ENCODE measurements at places on chromosomes 6 and 20. TPM values are rescaled to one million over a fixed set of nuclear protein-coding genes. Genes with fewer than 3 reads are reported as not detected.
A peak's percentile ranks its signal among the peaks of the same experiment; 100 is the strongest.

GRCh38 chr6:107956586-107957307 lies 1.3 kb downstream of the SEC63 start:
- peak overlapping the region; percentile 89 for H3K27ac ChIP-seq
- H3K27me3 ChIP-seq, result no peaks in the 10 kb centered on the region
- H3K4me1 ChIP-seq, result peaks cover 55% of the 10 kb centered on the region

DNA sequence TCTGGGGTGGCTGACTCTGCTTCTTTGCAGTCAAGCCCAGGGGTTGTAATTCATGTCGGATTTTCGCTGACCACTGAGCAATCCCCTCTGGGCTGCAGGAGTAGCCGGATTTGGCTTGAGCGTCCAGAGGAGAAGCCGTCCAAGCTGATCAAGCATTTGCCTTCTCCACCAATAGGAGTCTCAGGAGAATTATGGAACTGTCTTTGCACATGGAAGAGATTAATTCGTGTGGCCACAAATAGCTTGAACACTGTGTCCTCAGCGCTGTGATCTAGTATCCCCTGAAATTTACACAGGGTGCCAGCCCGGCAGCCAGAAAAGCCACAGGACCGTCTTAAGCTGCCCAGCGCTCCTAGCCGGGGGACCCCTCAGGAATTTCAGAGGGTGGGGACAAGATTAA lies 37.1 kb downstream of the EYA2 start:
- DNase-seq, result no peak
- no peaks in the 10 kb centered on the region for H3K36me3 ChIP-seq
- no peak overlapping the region for H3K27ac ChIP-seq
- no peak overlapping the region for H3K4me3 ChIP-seq
- H3K4me1 ChIP-seq, result no peaks in the 10 kb centered on the region

GRCh38 chr20:49328790-49329189 lies 50.9 kb upstream of the ZNFX1 start:
- no peaks in the 10 kb centered on the region for H3K4me1 ChIP-seq
- no peak for DNase-seq

GRCh38 chr6:138978229-138978628 lies 9.8 kb downstream of the REPS1 start:
- H3K27ac ChIP-seq, result no peak overlapping the region
- H3K4me3 ChIP-seq, result no peak overlapping the region
- H3K27me3 ChIP-seq, result no peaks in the 10 kb centered on the region
- no peaks in the 10 kb centered on the region for H3K36me3 ChIP-seq
- DNase-seq, result no peak
- peaks cover 18% of the 10 kb centered on the region for H3K4me1 ChIP-seq

- no peak for DNase-seq
- no peaks in the 10 kb centered on the region for H3K36me3 ChIP-seq
- no peak overlapping the region for H3K4me3 ChIP-seq
- H3K27me3 ChIP-seq, result peaks cover 21% of the 10 kb centered on the region
- 0 out of 2 replicates have a peak, but pooled peaks cover 6% of the 10 kb centered on the region for H3K4me1 ChIP-seq
These were observed 3.6 kb downstream of the PAK5 start for GRCh38 chr20:9835302-9835701.

DNA sequence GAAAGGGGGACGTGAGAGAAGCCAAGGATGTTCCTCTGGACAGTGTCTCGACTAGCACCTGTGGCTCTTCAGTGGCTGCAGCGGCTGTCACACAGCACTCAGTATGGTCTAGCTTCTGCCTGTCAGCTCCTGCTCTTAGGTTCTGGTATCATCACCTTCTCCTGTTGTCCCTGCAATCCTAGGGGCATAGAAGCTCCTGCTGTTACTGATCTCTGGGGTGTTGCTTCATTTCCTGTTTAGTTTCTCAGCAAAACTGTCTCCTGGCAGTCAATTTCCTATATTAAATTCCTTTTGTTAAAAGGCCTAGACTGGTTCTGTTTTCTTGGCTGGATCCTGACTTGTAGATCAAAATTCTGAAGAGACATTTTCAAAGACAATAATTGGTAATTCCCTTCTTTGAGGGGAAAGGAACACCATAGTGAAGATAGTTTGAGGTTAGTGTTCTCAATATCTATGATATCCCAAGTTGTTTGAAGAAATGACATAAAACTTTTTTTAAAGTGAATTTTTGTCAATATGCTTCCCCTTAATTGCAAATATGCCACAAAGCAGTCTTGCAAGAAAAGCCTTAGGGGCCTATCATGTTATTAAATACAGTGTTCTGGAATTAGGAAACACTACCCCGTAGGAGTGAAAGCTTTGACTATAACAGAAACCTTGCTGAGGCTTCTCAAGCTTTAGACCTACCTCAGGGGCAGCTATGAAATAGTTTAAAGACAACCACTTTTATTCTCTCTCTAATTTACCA lies 148.5 kb downstream of the KIF6 start:
- no peaks in the 10 kb centered on the region for H3K4me1 ChIP-seq
- H3K4me3 ChIP-seq, result no peak overlapping the region
- no peak overlapping the region for H3K27ac ChIP-seq
- H3K36me3 ChIP-seq, result no peaks in the 10 kb centered on the region

DNA sequence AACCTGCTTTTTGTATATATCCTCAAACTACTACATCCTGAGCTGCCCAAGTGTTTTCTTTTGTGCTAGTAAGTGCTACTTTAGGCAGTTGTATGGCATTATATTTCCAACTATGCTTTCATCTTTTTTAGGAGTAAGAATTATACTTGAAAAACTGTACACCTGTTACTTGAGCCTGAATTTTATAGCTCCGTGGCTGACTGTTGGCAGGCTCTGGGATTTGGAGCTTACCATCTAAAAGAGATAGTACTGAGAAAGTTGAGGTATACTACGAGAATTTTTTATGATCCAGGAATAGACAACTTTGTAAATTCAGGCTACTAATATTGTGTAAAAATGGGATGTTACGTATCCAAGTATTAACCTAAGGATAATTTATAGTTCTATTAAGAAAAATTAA lies 32.4 kb downstream of the RNF217 start:
- no peak for DNase-seq
- no peak overlapping the region for H3K27ac ChIP-seq
- H3K4me1 ChIP-seq, result no peaks in the 10 kb centered on the region
- H3K4me3 ChIP-seq, result no peak overlapping the region
- H3K27me3 ChIP-seq, result no peaks in the 10 kb centered on the region

- H3K36me3 ChIP-seq, result no peaks in the 10 kb centered on the region
- peaks cover 80% of the 10 kb centered on the region for H3K27me3 ChIP-seq
- DNase-seq, result no peak
- peak overlapping the region; percentile 30 for H3K4me3 ChIP-seq
These were observed 1.5 kb upstream of the TUBB2B start for GRCh38 chr6:3228771-3229565.

- H3K4me1 ChIP-seq, result no peaks in the 10 kb centered on the region
- H3K27ac ChIP-seq, result no peak overlapping the region
- H3K27me3 ChIP-seq, result peaks cover 3% of the 10 kb centered on the region
- H3K36me3 ChIP-seq, result no peaks in the 10 kb centered on the region
- no peak overlapping the region for H3K4me3 ChIP-seq
These were observed 7.3 kb downstream of the PTGIS start for GRCh38 chr20:49560646-49561045.

DNA sequence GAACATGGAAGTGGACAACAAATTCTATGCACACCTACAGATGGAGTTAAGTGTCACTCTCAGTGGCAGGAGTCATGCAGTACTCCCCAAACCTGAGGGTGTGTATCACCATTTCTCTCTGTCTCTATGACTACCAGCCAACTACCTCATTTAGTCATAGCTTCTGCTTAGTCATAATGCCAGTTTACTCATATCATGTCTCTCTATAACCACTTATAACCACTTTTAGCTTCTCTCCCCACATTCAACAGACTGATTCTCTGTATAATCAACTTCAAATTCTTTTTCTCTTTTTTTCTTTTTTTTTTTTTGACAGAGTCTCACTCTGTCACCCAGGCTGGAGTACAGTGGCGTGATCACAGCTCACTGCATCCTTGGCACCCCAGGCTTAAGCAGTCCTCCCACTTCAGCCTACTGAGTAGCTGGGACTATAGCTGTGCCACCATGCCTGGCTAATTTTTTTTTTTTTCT lies 13.8 kb upstream of the GTF3C6 start:
- no peak overlapping the region for H3K27ac ChIP-seq
- peaks cover 6% of the 10 kb centered on the region for H3K4me1 ChIP-seq
- H3K4me3 ChIP-seq, result no peak overlapping the region
- H3K27me3 ChIP-seq, result no peaks in the 10 kb centered on the region

DNA sequence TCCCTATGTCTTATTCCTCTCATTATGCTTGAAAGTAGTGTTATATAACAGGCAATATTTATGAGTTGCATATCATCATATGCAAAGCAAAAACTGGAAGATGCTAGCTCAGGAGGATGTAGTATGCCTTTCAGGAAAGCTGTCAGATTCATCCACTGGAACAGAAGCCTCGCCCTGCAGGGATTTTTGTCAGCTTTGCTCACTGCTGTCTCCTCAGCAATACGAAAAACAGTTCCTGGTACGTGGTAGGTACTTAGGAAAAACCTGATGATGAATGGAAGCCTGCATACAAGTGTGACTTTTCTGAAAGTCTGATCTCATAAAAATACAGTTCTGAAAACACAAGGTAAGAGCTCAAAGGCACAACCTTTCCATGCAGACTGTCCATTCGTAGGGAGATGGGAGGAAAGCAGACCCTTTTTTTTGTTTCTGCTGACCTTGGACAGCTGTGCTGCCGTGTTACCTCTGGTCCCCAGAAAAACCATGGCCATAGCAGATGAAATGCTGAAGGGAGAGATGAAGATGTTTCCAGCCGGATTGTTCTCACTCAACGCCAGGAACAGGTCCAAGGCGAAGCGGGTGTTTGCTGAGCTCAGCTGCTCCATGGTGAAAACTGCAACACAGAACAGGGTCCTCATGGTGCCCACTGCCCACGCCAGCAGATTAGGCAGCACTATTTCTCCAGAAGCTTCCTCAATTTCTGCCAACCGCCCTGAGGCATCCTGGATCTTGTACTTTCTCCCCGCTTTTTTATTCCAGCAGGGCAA lies 1.5 kb downstream of the SERPINB1 start:
- peaks cover 13% of the 10 kb centered on the region for H3K36me3 ChIP-seq
- no peaks in the 10 kb centered on the region for H3K27me3 ChIP-seq
- H3K4me3 ChIP-seq, result peak overlapping the region; percentile 86
- H3K27ac ChIP-seq, result peak overlapping the region; percentile 97
- no peak for DNase-seq
- H3K4me1 ChIP-seq, result peaks cover 62% of the 10 kb centered on the region

- H3K4me1 ChIP-seq, result peaks cover 39% of the 10 kb centered on the region
- no peaks in the 10 kb centered on the region for H3K27me3 ChIP-seq
- H3K27ac ChIP-seq, result no peak overlapping the region
- DNase-seq, result no peak
- H3K4me3 ChIP-seq, result no peak overlapping the region
These were observed 6.5 kb upstream of the UQCC2 start for GRCh38 chr6:33717934-33718455.

DNA sequence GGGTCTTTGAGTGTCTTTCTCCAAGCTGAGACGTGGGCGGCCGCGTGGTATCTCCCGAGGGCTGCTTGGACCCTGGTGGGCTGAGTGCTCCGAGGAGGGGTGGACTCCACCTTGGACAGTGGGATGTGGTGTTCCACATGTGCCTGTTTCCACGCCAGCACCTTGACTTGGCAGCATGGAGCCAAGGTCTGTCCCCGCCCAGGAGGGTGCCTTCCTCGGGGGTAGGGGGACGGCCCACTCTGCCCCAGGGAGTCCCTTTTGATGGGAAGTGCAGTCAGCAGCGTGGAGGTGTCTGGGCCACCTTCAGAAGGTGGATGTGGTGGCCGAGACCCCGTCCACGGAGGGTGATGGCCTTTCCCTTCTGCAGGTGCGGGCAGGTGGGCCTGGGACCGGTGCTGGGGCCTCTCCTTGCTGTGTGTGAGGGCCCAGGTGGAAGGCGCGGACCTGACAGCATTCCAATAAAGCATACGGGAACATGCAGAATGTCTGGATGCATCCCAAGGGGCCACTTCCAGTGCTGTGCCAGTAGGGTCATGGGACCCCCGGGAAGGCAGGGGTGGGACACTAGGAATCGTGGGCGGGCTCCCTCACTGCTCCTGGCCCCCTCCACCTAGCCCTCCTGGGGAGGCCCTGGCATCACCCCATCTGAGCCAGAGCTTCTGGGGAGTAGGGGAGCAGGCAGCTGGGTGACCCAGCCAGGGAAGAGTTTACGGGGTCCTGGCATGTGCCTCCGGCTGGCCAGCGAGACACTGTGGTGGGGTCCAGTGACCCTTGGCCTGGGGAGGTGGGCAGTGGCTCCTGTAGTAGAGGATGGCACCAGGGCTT lies 3.5 kb upstream of the COL20A1 start:
- peaks cover 24% of the 10 kb centered on the region for H3K27me3 ChIP-seq
- no peak for DNase-seq
- no peak overlapping the region for H3K27ac ChIP-seq
- no peak overlapping the region for H3K4me3 ChIP-seq

DNA sequence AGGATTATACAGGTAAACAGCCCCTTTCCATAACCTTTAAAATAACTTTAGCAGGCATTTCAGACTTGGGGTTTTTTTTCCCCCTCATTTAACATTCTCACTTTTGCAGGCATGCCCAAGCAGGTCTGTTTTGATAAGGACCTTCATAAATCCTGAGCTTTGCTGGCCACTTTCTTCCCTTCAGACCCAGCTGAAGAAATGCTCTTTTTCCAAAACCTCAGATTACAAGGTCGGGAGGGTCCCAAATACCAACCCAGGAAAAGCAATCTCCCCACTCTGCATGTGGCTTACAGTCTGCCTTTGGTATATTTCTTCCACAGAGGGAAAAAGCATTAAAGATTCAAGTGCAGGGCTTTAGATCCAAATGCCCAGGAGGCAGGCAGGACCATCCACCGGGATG lies 6.8 kb downstream of the NFATC2 start:
- H3K4me1 ChIP-seq, result peaks cover 25% of the 10 kb centered on the region
- no peak overlapping the region for H3K4me3 ChIP-seq
- H3K27ac ChIP-seq, result no peak overlapping the region
- H3K36me3 ChIP-seq, result no peaks in the 10 kb centered on the region
- no peaks in the 10 kb centered on the region for H3K27me3 ChIP-seq
- no peak for DNase-seq

- no peak for DNase-seq
- H3K27ac ChIP-seq, result no peak overlapping the region
- H3K4me1 ChIP-seq, result peaks cover 8% of the 10 kb centered on the region
- H3K27me3 ChIP-seq, result no peaks in the 10 kb centered on the region
- H3K36me3 ChIP-seq, result no peaks in the 10 kb centered on the region
These were observed 77.3 kb downstream of the DTD1 start for GRCh38 chr20:18665135-18665534.

- peaks cover 2% of the 10 kb centered on the region for H3K36me3 ChIP-seq
- no peak overlapping the region for H3K27ac ChIP-seq
- no peak for DNase-seq
- no peaks in the 10 kb centered on the region for H3K27me3 ChIP-seq
These were observed 62.1 kb downstream of the FOXO3 start for GRCh38 chr6:108622641-108623298.

RAET1L gene
- total RNA-seq, result not detected

KIF25 gene
- not detected for total RNA-seq

WTAP gene
- 203 TPM for total RNA-seq

SLC29A1 gene
- 23.1 TPM for total RNA-seq

MAP7 gene
- total RNA-seq, result 0.07 TPM

TRIM15 gene
- total RNA-seq, result 30.4 TPM

MYLIP gene
- 4.0 TPM for total RNA-seq

Data from HepG2 (cell line).